Activated T-helper 17 cell treated with anti-CD3 and anti-CD28 coated beads, Interleukin-2, amount 50 U/mL, for 72 hours (primary cell): ENCODE measurements at places on chromosomes 3 and 15.

DNA sequence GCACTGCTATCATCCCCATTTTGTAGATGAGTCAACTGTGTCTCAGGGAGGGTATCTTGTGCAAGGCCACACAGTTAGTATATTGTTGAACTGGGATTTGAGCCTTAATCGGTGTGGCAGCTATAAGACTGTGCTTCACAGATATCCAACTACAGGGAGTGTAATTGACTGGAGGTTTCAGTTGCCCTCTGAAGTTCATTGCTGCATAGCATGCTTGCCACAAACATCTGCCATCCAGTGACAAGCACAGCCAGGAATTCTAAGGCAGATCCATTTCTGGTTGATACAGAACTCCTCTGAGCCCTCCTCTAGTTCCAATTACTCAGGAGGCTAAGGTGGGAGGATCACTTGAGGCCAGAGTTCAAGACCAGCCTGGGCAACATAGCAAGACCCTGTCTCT is 16.4 kb downstream of the FSD2 start:
- ATAC-seq, result no peak

GRCh38 chr3:108862865-108863798 is 40.5 kb downstream of the TRAT1 start:
- peak; percentile 86 for ATAC-seq

DNA sequence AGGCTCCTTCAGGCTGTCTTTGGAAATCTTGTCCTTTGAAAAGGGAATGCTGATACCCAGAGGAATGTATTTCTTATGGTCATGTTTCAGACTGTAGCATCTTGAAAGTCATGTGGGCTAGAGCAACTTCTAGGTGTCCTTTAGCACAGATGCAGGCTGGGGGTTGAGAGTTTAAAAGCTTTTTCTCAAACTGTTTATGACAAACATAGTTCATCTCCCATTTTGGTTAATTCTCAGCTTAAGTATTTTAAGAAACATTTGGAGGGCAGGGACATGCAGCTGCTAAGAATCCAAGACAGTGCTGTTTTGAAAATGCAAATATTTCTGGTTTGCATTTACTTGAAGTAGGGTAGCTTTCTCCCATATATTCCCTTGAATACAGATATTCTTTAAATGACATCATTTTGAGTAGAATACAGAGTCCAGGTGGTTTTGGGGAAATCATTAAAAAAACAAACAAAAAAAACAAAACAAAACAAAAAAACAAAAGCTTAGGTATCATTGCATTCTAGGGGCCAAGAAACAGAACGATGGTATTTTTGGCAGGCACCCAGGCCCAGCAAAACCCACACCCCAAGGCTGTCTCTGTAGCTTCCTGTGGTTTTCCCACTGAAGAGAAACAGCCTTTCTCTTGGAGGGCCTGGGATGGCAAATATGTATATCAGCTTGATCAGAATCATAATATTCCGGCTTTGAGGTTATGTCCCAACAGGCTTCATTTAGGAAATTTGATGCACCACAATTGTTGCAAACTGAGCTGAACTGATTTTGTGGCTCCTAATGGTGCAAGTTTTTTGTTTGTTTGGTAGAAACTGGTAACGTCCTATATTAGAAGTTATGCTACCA is 120.0 kb downstream of the ATG7 start:
- no peak for ATAC-seq

DNA sequence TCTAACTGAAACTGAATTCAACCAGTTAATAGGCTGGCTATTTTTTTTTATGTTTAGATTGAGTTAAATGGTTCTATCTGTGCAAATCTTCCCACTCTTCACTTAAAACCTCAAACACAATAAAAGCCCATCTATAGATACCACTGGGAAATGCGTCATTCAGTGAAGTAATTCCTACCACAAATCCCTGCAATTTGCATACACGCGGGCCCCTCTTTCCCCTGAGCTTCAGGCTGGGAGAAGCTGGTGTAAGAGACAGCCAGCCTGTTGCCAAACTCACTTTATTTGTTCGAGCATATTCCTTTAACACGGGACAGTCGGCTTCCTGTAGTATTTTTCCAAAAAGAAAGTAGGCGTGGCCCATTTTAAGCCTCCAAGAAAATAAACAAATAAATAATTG is 26.0 kb upstream of the MCTP2 start:
- peak; percentile 4 for ATAC-seq

DNA sequence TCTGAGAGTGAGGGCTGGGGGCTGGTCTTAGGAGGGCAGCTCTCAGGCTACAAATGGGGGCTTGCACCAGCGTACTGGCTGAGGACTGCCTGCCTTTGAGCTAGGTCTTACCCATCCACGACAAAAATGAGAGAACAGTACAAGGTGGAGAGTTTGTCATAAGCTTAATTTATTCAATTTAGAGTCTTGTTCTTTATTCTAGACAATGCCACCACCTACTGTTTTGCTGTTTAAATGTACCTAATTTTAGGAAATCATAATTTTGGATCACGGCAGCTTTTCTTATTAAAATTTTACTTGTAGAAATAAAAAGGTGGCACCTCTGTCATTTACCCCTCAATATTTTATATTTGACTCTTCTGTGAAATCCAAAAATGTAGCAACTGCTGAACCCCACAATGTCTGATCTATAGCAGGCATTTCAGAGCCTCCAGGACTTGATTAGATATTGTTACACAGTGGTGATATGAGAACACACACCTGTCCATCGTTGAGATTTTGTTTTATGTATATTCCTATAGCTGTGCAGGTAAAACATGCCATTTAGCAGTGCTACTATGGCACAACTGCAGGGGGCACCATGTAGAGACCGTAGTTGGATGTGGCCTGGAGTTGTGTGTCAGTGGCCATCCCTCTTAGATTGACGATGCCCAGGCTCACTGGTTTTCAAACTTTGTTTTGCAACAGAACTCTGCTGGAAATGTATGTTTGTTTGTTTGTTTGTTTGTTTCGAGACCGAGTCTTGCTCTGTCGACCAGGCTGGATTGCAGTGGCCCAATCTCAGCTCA is 88.6 kb downstream of the SLCO3A1 start:
- ATAC-seq, result no peak

GRCh38 chr3:35393901-35394799 is 245.2 kb upstream of the ARPP21 start:
- ATAC-seq, result no peak

- ATAC-seq, result peak; percentile 79
These were observed 15.4 kb downstream of the IDH2 start for GRCh38 chr15:90086868-90087268.

DNA sequence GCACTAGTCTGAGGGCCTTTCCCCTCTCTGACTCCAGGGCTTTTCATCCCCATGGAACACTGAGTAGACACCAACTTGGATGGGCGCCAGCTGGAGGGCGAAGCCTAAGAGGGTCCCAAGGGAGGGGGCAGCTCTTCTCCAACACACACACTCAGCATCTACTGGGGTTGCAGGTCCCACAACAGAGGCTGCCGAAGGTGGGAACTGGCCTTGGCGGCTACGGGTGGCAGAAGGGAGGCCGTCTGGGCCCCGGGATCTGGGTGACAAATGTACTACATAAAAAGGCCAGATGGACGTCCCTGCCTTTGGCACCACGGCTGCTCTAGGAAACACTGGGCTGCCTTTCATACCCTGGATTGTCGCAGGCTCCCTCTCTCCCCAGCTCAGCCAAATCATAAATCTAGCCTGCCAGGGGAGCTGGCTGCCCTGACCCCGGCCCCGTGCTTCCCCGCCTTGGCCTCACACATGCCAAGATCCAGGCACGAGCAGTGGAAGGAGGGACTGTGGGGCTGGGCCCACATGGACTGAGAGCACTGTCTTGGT is 31.5 kb downstream of the SEMA5B start:
- ATAC-seq, result no peak

DNA sequence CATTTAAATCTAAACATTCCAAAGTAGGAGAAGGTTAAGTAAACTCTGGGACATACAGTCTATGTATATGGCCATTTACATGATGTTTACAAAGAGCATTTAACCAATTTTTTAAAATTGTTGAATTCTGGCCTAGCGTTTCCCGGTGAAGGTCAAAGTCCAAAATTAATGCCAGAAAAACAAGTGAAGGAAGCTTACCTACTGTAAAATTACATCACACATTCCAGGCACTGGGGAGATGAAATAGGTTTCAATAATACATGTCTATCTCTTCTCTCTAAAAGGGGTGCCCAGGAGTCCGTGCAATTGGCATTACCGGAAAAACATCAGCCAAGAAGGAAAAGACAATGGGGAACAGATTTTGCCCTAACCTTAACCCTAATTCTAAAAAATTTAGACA is 358.8 kb downstream of the VPS13C start:
- ATAC-seq, result no peak

- peak; percentile 67 for ATAC-seq
These were observed 45.4 kb downstream of the SSR3 start for GRCh38 chr3:156509189-156510174.

DNA sequence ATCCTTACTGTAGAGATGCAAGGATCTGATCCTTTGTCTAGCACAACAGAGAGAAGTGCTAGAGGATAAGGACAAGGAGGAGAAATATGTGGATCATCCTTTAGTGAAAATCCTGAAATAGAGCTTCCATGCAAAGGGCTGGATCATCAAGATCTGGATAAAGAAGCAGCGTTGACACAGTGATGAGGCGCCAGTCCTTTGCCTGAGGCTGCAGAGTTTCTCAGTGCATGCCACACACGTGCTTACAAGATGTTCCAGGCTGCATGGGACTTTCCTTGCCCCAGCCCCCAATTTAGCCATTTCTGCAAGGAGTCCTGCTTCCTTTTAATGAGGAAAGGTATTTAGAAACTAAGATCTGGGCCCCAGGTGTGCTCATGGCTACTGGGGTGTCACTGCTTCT is 7.2 kb upstream of the ABTB1 start:
- ATAC-seq, result no peak

- ATAC-seq, result no peak
These were observed 28.1 kb downstream of the ABHD2 start for GRCh38 chr15:89116404-89116803.

GRCh38 chr15:97941572-97941971 is 18.9 kb upstream of the ARRDC4 start:
- ATAC-seq, result no peak

- ATAC-seq, result peak; percentile 70
These were observed 49.7 kb upstream of the SCAANT1 start for GRCh38 chr3:63961891-63962290.

DNA sequence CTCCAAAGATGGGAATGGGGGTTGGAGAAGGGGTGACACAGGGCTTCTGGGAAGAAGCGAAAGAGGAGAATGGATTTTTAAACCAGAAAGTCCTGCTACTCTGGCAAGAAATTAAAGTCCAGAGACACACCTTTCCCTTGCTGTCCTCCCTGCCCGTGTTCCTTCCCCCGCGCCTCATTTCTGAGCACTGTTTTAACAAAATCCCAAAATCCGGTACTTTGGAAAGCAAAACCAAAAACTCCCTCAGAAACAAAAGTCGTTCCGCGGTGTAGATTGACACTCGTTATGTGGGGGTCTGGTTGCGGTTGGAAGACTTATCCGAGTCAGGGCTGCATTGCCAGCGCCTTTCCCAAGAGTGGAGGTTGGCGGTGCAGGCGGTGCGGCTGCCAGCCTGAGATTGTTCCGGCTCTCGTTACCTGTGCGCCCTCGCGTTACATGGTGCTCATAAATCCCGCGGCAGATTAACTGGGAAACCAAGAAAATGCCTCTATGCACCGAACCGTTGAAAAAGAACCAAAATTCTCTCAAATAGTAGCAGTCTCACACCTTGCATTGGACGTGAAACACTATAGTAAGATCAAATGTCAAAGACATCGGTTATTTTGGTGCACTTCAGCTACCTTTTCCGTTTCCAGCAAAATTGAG is 217.7 kb downstream of the MEIS2 start:
- no peak for ATAC-seq

GRCh38 chr3:185082149-185082548 is 70.7 kb downstream of the C3orf70 start:
- no peak for ATAC-seq

- ATAC-seq, result peak; percentile 83
These were observed 41.2 kb downstream of the LIPC start for GRCh38 chr15:58472821-58473581.

GRCh38 chr3:129384594-129385323 is 43.7 kb downstream of the EFCAB12 start:
- no peak for ATAC-seq

DNA sequence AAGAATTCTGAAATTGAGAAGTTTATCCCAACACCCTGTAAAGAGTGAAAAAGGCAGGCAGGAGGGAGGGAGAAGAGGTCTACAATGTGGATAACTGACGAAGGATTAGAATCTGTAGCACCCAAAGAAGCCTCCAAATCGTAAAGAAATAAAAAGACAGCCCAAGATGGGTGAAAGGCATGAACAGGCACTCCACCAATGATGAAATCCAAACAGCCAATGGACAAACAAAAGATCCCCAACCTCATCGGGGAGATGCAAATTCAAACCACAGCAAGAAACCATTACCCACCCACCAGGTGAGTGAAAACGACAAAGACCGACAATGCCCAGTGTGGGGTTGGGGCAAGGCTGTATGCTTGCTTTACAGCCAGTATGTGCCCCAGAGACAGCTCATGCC is 85.6 kb downstream of the IQSEC1 start:
- ATAC-seq, result no peak

GRCh38 chr3:55327131-55327920 is 159.8 kb downstream of the WNT5A start:
- no peak for ATAC-seq

- ATAC-seq, result no peak
These were observed 203.6 kb downstream of the ROBO1 start for GRCh38 chr3:79564192-79564591.

DNA sequence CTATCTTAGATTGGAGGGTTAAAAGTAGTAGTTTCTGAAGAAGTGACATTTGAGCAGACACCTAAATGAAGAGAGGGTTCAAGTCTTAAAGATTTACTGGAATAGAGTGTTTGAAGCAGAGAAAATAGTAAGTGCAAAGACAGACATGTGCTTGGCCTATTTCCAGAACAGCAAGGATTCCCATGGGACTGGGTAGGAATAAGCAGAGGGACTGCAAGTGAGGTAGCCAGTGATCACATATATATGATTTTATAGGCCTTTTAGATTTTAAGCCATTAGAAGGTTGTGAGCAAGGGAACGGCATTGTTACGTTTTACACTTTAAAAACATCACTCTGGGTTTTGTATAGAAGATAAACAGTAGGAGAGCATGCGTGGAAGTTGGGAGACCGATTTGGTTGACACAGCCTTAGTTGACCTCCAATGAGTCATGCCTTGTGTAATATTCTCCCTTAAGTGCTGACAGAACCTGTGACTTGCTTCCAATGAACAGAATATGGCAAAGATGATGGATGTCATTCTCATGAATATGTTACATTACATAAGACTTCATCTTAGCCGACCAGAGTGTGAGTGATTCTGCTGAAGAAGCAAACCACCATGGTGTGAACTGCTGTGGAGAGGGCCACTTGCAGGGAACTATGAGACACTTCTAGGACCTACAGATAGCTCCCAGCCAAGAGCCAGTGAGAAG is 37.1 kb upstream of the SLC4A7 start:
- peak; percentile 55 for ATAC-seq

GRCh38 chr3:31768479-31769125 is 212.5 kb downstream of the OSBPL10 start:
- ATAC-seq, result peak; percentile 39

- no peak for ATAC-seq
These were observed 23.2 kb downstream of the CYFIP1 start for GRCh38 chr15:22956978-22957260.

GRCh38 chr3:188270423-188270972 is 116.5 kb downstream of the LPP start:
- ATAC-seq, result no peak

- peak; percentile 77 for ATAC-seq
These were observed 9.6 kb upstream of the ANP32A start for GRCh38 chr15:68830141-68830785.
